ENCODE measurements at places on chromosomes 6 and 20.

- DNase-seq, result no peak
Observed at GRCh38 chr6:122289762-122290539, 109.5 kb upstream of the HSF2 start.

GRCh38 chr6:113039005-113039404 is 691.9 kb downstream of the RFPL4B start:
- no peak for DNase-seq

DNA sequence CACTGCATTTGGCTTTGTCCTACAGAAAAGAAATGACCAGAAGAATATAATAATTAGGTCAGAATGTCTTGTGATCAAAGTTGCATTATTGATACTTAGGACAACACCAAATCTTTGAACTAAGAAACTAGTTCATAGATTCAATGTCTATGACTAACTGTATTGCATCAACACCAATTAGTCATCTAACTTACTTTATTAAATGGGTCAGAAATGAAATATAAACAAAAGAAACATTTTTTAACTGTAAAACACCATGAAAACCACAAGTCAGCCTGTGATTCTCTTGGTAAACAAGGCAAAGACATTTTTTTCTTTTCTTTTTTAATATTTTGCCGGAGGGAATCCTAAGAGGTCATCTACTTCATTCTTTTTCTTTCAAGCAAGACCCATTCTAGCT is 114.1 kb upstream of the HDDC2 start:
- DNase-seq, result no peak

DNA sequence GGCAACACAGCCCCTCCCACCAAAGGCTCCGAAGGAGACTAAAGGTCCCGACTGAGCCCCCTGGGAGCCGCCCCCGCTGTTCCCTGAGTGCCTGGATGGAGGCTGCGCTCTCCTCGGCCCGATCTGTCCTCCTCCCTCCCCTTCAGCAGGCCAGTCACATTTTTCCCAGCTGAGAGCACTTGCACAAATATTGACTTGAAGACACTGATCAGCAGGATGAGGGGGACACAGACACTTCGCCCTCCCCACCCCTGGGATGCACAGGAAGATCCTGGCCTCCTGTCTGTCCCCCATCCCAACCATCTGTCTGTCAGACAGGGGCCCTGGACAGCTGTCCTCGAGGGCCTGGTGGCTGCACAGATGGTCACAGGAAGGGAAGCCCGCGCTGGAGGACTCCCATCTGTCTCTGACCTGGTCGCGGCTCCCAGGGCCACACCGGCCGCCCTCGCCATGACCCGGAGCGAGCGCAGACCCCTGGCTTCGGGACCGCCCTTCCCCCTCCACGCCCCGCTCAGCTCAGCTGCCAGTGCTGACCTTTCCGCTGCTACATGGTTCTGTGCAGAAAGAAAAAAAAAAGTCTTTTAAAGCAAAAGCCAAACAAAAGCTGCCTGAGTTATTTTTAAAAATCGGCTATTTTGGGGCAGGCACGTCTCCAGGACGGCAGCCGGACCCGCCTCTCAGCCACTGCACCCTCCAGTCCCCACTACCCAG is 11.1 kb downstream of the LAMA5 start:
- DNase-seq, result no peak

- no peak for DNase-seq
Observed at GRCh38 chr6:111096246-111096645, 8.9 kb downstream of the SLC16A10 start.

DNA sequence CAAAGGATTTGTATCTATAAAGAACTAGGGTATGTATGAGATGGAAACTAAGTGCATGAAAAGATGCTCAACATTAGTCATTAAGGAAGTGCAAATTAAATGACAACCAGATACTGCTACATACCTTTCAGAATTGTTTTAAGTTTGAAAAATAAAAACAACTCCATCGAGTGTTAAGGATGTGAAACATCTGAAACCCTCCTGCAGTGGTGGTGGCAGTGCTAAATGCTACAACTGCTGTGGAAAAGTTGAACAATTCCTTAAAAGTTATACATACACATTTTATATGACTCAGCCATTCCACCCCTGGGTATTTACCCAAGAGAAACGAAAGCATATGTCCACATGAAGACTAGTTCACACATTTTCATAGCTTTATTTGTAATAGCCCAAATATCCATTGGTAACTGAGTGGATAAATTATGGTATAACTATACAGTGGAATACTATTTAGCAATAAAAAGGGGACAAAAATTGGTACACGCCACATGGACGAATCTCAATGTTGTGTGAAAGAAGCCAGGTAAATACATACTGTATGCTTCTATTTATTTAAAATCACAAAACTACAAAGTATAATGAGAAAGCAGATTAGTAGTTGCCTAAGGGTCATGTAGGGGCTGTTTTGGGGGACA is 10.6 kb downstream of the ARMH2 start:
- DNase-seq, result no peak

GRCh38 chr6:99802396-99803031 is 191.5 kb downstream of the MCHR2 start:
- no peak for DNase-seq

GRCh38 chr6:166267526-166267925 is 40.7 kb downstream of the PRR18 start:
- DNase-seq, result no peak

DNA sequence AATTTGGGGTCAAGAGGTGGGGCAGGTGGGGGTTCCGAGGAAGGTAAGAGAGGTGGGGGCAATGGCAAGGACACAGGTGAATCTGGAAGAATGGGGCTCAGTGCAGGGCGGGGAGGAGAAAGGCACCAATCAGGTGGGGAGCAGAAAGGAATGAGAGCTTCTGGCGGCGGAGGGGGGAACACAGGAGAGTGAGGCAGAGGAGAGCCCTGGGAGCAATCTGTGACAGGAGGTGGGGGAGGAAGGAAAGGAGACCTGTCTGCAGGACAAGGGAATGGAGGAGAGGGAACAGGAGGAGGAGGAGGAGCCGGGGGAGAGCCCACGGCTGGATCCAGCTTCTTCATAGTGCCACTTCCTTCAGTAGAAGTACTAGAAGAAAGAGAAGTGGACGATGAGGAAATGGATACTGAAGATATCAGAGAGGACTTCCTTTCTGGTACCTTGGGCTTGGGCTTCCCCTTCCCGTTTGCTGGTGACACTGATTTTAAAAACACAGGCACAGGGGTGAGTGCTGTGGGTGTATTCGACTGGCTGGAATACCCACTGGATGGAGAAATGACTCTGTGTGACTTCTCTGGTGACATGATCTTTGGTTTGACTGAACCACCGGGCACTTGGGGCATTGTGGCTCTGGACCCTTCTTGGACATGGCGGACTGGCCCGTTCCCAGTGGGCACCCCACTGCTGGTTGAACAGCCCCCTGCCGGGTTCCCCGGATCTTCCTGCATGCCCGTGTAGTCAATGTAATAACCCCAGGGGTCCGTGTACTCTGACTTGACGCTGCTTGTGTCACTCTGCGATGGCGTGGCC is 27.4 kb downstream of the HEBP2 start:
- no peak for DNase-seq

DNA sequence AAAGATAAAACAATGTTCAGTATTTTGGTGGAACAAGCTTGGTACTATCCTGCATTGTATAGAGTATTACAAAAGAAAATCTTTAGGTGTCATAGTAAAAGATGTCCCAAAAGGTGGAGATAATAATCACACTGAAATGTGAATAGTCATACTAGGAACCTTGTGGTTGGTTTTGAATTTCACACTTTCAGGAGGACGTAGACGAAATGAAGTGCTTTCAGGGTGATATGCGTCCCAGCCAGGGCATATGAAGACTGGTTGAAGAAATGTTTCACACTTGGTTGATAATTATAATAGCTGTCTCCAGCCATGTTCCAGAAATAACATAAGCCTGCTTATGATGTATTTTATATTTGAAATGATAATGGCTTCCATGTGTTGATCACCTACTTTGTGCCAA is 60.4 kb downstream of the SCAND1 start:
- no peak for DNase-seq

- no peak for DNase-seq
Observed at GRCh38 chr6:148112851-148113319, 229.8 kb upstream of the SASH1 start.

GRCh38 chr20:32792316-32792715 is 27.4 kb upstream of the MAPRE1 start:
- peak; percentile 47 for DNase-seq

- no peak for DNase-seq
Observed at GRCh38 chr6:109087661-109088264, 6.9 kb downstream of the SESN1 start.

DNA sequence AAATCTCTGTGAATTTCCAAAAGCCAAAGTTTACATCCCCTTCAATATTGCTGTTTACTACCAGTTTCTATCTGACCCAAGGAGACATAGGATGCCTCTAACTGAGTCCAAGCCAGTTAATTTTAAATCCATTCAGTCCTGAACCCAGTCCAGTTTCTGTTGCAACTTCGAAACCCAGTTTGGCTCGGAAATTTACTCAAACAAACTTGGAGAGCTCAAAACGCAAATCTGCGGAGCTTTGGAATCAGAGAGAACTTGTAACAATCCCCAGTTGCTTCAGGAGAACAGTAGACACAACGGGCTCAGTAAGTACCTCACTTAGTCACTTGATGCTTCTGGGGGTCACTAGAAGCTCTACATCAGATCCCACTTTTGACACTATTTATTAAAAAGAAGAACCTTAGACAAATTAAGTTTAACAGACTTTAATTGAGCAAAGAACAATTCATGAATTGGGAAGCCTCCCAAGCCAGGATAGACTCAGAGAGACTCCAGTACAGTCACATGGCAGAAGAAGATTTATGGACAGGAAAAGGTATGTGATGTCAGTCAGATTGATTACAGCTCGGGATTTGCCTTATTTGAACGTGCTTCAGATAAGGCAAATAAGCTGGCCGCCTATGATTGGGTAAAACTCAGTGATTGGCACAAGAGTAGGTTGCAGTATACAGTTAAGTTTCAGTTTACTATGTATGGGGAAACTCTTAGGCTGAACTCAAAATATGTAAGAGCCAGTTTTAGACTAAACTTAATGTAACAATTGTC is 118.0 kb downstream of the RFPL4B start:
- no peak for DNase-seq

GRCh38 chr6:10386220-10386619 is 28.7 kb downstream of the TFAP2A start:
- DNase-seq, result no peak

- no peak for DNase-seq
Observed at GRCh38 chr6:2970753-2971419, 481 bp downstream of the SERPINB6 start.

- DNase-seq, result no peak
Observed at GRCh38 chr6:157215717-157216116, 107.6 kb downstream of the TMEM242 start.

GRCh38 chr20:54215157-54215789 is 7.4 kb downstream of the PFDN4 start:
- no peak for DNase-seq

DNA sequence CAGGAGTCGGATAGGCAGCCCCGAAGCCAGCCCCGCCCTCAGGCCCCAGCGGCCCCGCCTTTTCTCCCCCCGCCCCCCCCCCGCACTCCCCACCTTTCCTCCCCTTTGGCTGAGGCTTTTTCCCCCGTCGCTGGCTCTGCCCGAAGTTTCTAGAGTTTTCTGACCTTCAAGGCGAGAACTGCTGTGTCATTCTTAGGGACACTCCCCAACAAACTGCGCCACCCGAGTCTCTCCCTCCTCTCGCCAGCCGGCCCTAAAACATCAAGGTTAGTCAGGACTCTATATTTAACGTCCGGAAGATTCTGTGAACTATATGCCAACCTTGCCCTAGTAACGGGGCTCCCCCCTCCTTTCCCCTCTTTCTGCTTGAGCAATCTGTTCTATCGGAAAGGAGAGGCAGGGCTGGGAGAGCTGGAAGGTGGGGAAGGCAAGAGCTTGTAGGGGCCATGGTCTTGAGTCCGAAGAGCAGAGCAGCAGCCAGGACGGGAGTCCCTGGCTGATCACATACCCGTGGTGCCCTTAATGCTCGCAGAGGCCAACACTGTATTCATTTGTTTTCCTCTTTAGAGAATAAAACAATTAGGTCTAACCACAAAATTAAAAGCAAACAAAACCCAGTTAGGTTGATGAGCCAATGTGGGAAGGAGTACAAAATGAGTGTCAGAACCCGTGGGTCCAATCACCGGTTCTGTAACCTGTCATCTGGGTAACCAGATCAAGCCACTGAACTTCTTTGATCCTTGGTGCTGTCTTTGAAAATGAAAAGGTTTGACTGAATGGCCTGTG is 5.3 kb upstream of the HSPA1B start:
- peak; percentile 44 for DNase-seq
